ENCODE measurements at places on chromosomes 7 and 10. TPM values are rescaled to one million over a fixed set of nuclear protein-coding genes. Genes with fewer than 3 reads are reported as not detected.

The CADPS2 gene
- total RNA-seq = 20.3 TPM

The OR6V1 gene
- not detected for total RNA-seq

The GPR85 gene
- total RNA-seq = 0.59 TPM

The SPDYE2B gene
- not detected for total RNA-seq

The LRRN3 gene
- 14.8 TPM for total RNA-seq

The FOXI2 gene
- not detected for total RNA-seq

The CALCR gene
- total RNA-seq = 0.05 TPM

The MAGI2 gene
- 3.9 TPM for total RNA-seq

The FAS gene
- 3.8 TPM for total RNA-seq

The MSMB gene
- total RNA-seq = not detected

The WAPL gene
- 19.7 TPM for total RNA-seq

The TLX1 gene
- total RNA-seq = not detected

The NUTM2D gene
- total RNA-seq = 4.0 TPM

The PDK4 gene
- 374 TPM for total RNA-seq

The GPR15LG gene
- total RNA-seq = not detected

The LRRD1 gene
- total RNA-seq = not detected

The COL17A1 gene
- not detected for total RNA-seq

The DNAJC30 gene
- total RNA-seq = 11.8 TPM

The NCF1 gene
- total RNA-seq = 6.0 TPM

The ALOX5 gene
- 4.7 TPM for total RNA-seq

The ADAMTS14 gene
- 0.16 TPM for total RNA-seq

The SPDYE5 gene
- total RNA-seq = not detected

The MACC1 gene
- total RNA-seq = 0.19 TPM

Measured in Right ventricle myocardium superior (tissue), 1 donor.